ENCODE measurements at places on chromosomes 2 and 18.

DNA sequence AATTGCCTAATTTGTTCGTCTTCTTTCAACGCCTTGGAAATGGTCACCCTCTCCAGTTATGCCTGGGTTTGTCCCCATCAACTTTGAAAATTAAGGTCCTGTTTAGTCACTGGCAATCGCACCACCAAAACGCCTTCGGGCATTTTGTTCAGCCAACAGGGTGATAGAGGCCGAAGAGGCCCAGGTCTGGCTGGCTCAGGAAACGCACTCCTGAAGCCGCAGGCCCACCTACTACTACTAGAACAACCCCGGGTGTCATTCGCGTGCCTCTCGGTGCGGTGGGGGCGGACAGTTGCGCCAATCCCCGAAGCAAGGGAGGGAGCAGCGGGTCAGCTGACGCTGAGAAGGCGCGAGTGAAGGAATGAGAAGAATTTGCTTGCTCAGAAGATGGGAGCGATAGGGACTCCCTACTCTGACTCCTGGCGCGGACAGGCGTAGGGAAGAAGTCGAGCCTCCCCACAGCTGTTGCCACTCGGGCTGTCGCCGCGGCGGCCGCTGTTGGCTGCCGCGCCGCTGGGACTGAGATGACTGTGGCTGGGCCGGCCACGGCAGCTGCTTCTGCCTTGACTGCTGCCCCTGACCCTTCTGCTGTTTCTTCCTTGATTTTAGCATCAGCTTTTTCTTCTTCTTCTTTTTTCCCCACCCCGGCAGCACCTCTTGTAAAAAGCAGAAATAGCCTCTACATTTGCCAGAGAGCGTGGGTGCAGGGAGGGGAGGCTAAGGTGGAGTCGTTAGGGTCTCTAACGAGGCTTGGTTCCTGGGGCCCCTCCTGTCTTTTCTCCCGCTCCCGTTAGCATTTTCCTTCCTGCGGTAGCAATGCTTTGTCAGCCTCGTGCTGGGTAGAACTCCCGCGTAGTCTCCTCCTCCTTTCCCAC lies 387.6 kb downstream of the FIGN start:
- DNase-seq, result peak; percentile 92

DNA sequence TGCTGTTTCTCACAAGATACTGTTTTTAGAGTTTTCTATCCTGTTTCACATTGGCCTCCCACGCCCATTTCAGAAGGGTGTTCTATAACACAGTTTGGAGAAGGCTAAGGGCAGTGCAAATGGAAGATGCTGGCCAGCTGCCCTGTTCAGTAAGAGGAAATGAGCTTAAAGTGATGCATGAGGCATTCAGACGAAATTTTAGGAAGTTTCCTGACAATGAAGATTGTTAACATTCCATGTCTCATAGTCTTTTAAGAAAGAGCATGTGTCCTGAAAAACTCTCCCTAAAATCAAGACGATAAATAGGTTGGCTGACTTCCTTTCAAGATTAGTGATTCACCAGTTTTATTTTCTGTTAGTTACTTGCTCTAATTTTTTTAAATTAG lies 484.2 kb upstream of the NRP2 start:
- DNase-seq, result peak; percentile 93

- DNase-seq, result no peak
Measured at GRCh38 chr18:37584952-37585695, 19.5 kb upstream of the CELF4 start.

DNA sequence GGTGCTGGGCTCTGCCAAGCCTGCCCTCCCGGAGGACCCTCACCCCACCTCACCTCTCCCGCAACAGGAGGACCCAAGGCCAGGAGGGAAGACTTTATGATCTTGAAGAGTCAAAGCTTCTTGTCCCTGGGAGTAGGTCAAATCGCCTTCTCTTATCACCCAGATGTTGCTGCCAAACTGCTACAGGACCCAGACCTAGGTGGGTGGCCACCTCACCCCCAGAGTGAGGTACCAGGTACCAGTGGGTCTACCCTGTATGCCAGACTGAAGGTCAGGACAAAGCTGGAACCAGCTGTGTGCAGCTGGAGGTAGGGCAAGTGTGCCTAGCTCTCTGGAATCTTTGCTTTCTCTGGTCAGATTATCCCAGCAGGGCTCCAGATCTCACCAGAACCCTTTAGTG lies 197.2 kb downstream of the ZFP36L2 start:
- no peak for DNase-seq
